ENCODE measurements at places on chromosomes 6 and 20.

GRCh38 chr6:82870582-82871172, 195.0 kb downstream of the UBE3D start:
- no peak for DNase-seq

GRCh38 chr6:42104804-42105125, 37.7 kb downstream of the C6orf132 start:
- no peak for DNase-seq

GRCh38 chr20:29306390-29307072, 1950.9 kb upstream of the DEFB115 start:
- no peak for DNase-seq

- DNase-seq: no peak
These were observed 793.4 kb downstream of the TENT5A start for GRCh38 chr6:80959034-80959433.

DNA sequence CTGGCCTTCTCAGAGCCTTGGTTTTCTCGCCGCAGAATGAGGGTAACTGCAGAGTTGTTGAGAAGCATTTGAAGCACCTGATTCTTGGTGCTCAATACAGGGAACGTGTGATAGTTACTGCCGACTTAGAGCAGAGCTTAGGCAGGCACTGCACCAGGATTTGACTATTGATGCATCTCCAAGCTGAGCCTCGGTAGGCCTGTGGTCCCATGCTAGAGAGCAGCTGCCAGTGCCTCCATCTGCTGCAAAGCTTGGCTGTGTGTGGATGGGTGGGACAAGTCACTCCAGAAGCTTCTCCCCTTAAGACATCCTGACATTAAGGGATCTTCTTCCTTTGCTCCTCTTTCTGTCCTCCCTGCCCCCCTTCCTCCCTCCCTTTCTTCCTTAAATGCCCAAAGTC, 40.9 kb downstream of the FAM209B start:
- DNase-seq: no peak

DNA sequence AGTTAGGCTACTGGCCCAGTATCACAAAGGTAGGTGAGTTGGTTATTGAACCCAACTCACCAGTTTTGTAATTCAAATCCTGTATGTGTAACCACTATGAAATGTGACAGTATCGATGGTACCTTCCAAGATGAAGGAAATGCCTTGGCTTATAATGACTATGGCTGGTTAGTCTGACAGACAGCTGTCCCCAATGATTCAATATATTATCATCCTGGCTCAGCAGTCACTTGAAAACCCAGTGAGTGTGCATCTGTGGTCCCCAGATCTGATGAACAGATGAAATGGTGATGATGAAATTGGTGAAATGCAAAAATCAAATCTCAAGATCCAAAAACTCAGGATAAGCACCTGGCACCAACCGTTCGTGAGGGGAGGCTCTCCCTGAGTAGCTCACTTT, 54.8 kb downstream of the TNFRSF21 start:
- DNase-seq: no peak

- no peak for DNase-seq
These were observed 21.5 kb downstream of the ACSS1 start for GRCh38 chr20:25036331-25036936.

- DNase-seq: no peak
These were observed 27.4 kb downstream of the RREB1 start for GRCh38 chr6:7134999-7135745.

- DNase-seq: no peak
These were observed 110.3 kb downstream of the THEMIS start for GRCh38 chr6:127790571-127790970.

DNA sequence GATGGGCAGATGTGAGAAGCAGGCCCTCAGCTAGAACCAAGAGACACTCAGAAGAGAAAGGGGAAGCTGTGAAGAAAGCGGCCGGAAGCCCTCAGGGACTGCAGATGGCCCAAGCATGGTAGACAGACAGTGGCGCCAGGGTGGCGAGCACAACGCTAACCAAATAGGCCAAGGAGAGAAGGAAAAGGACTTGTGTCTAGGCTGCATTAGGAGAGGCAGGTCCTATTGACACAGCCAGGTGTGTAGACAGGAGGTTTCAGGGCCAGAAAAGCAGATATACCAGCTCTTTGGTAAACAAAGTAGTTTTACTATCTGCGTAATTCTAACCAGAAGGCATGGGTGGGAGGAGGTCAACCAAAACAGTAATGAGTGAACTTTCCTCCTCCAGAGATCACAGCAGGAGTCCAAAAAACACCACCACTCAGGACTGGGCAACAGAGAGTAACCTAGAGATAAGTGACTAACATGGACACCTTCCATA, 15.8 kb upstream of the MAP7 start:
- no peak for DNase-seq

- DNase-seq: no peak
These were observed 234.7 kb upstream of the ECI2 start for GRCh38 chr6:4370066-4370465.

DNA sequence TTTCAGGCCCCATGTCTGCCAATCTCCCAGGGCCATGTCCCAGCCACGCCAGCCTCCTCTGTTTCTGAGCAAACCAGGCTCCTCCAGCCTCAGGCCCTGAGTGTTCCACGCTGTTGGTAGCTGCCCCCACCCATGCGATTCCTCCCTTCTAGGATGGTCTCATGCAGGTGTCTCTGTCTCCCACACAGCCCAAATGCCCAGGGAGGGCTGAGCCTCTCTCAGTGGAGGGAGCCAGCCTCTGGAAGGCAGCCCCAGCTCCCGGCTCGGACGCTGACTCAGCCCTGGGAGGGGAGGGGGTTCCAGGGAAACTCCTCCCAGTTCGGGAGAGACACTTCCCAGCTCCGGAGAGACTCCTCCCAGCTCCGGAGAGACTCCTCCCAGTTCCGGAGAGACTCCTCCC, 122.9 kb upstream of the AFDN start:
- no peak for DNase-seq

GRCh38 chr6:52390361-52390727, 28.4 kb downstream of the PAQR8 start:
- no peak for DNase-seq

DNA sequence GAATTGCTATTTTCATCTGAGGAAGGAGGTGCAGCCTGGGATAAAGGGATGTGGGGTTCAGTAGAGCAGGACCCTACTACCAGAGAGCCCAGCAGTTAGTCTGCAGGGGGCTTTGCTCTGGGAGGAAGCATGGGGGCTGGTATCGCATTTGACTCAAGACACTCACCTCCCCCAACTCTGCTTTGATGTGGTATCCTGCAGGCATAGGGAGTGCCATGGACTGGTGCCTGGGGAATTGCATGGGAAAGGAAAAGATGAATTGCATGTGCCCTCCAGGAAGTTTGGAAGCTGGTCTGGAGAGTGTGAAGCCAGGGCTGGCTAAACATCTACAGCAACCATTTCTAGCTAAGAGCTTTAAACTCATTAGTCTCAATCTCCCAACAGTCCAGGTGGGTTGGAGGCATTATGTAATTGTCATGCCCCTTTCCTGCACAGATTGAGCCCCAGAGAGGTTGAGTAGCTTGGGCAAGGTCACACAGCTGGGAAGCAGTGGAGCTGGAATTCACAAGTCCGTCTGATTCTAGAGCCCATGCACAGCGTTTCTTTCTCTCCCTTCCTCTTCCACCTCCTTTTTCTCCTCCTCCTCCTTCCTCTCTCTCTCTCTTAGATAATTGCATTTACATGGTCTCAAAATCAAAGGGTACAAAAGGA, 26.2 kb upstream of the PNPLA1 start:
- no peak for DNase-seq

DNA sequence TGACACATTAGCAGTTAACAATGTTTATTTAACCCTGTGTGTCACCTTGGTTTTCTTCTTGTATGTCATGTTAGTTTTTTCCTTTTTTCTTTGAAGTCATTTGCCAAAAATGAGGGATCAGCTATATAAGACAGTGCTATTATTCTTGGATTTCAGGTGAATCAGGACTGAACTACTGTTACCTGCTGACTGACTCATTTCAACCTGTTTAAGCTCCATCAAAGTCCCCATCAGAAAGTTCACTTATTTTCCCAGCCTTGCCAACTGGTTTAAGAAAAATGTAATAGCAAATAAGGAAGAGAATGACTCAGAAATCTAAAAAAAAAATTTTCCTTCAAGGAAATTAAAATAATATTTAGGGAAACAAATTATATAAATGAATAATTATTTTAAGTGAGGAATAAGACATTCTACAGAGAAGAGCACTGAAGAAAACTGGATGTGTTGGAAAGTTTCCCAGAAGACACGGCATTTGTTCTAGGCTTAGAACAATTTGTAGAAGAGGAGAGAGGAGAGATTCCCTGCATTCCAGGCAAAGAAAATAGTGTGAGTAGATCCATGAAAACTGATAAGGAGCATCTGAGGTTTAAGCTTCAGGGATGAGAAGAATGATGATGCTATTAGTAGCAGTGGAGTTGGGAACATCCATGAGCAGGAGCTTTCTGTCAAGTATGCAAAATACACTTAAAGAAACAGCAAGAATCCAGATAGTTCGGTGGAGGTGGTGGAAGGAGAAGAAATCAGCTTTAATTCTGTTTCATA, 84.9 kb upstream of the SIM1 start:
- DNase-seq: no peak

GRCh38 chr6:27119329-27119728, 128.2 kb upstream of the PRSS16 start:
- no peak for DNase-seq

- no peak for DNase-seq
These were observed 12.1 kb downstream of the ANKRD60 start for GRCh38 chr20:58216334-58216733.

DNA sequence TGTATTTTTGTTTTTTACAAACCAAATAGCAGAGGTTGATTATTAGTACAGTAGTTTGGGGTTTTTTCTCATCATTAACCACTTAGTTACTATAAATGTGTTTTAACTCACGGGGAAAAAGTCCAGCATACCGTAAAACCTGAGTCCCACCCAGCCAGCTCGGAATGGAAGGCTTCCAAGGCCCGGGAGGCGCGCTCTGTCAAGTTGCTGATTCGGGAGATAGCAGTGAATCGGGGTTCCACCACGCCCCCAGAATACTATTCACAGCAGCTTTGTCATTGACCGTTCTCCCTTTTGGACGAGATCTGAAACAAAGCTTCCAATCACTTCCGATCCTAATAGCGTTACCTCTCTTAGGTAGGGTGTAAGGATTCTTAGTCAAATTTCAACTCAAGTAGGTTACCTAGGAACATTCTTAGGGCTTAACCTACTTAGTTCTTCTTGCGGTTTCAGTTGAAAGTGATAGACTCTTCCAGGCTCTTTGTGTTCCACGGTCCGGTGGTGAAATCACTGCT, 232.8 kb upstream of the QKI start:
- no peak for DNase-seq

DNA sequence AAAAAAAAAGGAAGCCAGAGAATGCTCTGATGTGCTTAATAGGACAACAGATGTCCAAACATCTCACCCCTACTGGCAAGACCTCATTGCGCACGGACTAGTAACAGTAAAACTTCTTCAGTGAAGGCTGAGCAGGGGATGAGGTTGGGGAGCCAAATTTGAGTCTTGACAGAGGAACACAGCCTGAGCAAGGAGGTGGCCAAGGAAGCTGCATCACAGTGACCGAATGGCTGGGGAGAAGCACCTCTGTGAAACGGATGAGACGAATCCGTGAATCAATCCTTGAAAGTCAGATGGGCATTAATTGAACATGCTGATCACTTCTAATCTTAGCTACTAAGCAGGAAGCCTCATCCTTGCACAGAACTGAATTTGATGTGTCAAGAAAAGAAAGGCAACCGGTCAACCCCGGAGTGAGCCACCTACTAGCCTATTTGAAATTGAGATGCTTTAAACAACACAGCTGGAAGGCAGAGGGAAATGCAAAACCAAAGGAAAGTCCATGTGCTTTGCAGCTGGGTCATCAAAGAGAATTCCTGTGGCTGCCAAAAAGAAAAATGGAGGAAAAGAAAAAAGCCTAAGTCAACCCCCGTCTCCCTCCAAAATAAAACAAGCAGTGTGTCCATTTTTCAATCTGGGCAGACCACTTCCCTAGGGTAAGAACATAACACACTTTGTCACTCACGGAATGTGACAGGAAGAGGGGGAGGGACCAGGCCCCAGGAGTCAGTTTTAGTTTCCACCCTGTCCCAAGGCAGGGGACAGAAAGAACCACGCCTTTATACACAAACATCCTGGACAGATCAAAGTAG, 29.5 kb downstream of the PXDC1 start:
- DNase-seq: no peak

DNA sequence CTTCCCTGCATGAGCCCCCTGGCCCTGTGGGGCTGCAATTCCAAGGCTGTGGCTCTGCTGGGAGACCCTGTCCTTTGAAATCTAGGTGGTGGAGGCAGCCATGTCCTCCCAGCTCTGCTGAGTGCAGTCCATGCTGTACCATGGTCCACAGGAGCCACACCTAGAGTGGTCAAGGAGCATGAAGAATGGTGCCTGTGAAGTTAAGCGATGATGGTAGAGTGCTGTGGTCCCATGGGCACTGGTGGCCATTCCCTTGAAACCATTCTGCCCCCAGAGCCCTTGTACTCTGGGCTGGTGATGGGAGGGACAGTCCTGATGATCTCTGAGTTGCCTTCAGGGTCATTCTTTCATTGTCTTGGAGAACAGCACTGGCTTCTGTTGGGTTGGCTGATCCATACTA, 55.3 kb downstream of the EFCAB8 start:
- no peak for DNase-seq

DNA sequence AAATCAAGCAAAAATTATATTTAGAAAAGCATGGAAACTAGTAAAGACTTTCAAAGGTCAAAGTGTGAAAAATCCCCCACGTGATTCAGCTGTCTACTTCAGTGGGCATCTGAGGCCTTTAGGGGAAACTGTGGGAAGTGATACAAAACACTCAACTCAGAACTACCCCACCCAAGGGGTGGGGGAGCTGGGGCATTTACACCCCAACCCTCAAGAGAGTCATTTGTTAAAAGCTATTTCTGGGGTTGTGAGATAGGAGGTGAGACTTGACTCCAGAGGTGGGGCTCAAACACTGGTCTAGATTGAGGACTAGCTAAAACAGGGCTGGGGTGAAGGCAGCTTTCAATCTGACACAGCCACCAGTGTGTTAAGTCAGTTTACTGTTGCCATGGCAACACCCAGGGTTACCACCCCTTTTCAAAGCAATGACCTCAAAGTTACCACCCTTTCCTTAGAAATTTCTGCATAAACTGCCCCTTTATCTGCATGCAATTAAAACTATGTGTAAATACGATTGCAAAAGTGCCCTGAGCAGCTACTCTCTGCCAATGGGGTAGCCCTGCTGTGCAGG, 9.9 kb upstream of the GTSF1L start:
- DNase-seq: no peak

- DNase-seq: no peak
These were observed 44.0 kb downstream of the SIM1 start for GRCh38 chr6:100420711-100421110.

GRCh38 chr6:21501815-21502214, 91.7 kb upstream of the SOX4 start:
- DNase-seq: no peak

DNA sequence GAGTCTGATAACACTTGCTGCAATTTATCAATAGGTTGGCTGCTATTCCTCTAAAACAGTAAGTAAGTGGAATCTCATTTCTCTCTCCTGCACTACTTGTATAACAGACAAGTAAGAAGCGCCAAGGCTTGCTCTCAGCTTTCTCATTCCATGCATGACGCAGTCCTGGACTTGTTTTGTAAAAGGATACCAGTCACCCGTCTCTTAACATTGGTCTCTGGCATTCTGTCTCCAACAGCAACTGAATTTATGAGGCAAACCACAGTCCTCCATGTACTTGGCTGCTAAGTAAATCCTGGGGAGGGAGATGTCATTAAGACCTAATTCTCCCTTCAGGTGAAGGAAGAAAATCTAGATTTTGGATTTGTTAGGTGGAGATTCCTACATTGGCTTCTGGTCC, 115.4 kb downstream of the OPN5 start:
- no peak for DNase-seq

GRCh38 chr6:136209496-136209895, 40.6 kb downstream of the MTFR2 start:
- no peak for DNase-seq
